ENCODE measurements at places on chromosomes 12 and 14.

GRCh38 chr12:7645395-7646177, 20.1 kb downstream of the APOBEC1 start:
- peak; percentile 2 for DNase-seq

- no peak for DNase-seq
Measured at GRCh38 chr14:105337433-105337832, 22.9 kb downstream of the PACS2 start.

GRCh38 chr14:96502621-96503305, 581 bp downstream of the PAPOLA start:
- no peak for DNase-seq

- no peak for DNase-seq
Measured at GRCh38 chr14:64114166-64114565, 180.0 kb downstream of the ESR2 start.

GRCh38 chr12:4615667-4616066, 33.2 kb downstream of the AKAP3 start:
- DNase-seq, result no peak

GRCh38 chr14:92160619-92161018, 38.9 kb downstream of the CPSF2 start:
- no peak for DNase-seq

- no peak for DNase-seq
Measured at GRCh38 chr12:94621662-94622359, 28.5 kb downstream of the TMCC3 start.

DNA sequence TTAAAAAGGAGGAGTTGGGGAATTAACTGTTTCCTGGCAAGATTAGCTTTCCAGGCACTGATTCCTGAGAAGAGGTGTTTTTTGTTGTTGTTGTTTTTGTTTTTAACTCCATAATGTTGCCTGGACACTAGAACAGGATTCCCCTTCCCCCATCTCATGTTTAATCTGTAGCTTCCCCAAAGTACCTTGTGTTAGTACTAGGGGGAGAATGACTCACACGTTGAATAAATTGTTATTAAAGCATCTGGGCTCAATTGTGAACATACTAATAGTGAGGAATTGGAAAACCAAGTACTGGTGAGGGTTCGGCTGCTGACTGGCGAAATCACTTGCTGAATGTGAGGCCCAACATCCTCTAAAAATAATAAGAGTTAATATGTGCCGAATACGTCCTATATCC, 1.3 kb upstream of the GNG2 start:
- no peak for DNase-seq

GRCh38 chr12:31589904-31590641, 863 bp downstream of the DENND5B start:
- DNase-seq, result no peak

GRCh38 chr14:96042248-96042930, 3.2 kb downstream of the C14orf132 start:
- DNase-seq, result no peak

- DNase-seq, result no peak
Measured at GRCh38 chr14:57136669-57137328, 131.9 kb downstream of the EXOC5 start.

GRCh38 chr12:958588-959123, 9.2 kb upstream of the RAD52 start:
- no peak for DNase-seq

DNA sequence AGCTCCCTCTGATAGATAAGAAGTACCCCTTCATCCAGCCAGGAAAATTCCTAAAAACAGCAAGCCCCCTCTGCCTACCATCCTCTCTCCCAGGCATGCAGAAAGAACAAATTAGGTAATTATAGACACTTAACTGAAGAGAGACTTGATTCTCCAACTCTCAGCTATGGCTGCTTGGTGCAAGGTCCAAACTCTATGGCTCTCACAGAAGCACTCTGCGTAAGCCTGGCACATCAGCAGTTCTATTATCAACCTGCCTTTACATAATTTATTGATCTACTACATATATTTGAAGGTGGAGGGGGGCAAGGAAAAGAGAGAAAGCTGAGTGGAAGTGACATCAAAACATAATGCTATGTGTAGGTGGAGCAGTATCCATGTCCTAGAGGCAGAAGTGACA, 1.1 kb upstream of the MYO1A start:
- DNase-seq, result no peak

DNA sequence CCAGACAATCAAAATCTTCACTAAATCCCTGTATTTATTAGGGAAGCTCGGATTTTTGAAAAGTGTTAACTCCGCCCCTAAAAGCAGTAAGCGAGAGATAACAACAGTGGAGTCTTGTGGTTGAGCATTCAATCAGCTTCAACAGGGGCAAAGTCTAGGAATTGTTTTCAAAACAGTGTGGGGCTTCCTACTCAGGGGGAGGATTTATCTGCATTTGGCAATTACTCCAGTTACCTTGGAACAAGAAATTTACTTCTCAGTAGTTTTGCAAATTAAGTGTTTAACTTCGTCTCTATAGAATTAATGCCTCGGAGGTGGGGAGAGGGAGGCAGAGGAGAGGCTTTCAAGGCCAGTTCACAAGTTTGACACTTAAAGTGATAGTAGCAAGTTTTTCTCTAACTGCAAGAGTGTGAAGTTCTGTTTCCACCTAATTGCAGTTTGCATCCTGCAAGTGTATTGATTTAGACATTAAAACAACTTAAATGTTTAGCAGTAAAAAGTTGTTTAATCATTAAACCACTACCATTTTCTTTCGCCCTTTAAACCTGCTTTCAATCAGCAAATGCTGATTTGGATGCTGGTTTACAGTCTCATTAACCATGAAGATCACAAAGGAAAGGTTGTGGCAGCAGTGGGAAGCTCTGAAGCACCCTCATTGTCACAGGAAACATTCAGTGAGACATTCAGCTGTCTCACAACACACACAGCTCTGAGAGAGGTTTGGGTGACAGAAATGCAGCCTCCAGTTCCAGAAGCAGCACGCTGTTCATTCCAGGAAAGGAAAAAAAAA, 102.0 kb downstream of the HMGA2 start:
- no peak for DNase-seq

DNA sequence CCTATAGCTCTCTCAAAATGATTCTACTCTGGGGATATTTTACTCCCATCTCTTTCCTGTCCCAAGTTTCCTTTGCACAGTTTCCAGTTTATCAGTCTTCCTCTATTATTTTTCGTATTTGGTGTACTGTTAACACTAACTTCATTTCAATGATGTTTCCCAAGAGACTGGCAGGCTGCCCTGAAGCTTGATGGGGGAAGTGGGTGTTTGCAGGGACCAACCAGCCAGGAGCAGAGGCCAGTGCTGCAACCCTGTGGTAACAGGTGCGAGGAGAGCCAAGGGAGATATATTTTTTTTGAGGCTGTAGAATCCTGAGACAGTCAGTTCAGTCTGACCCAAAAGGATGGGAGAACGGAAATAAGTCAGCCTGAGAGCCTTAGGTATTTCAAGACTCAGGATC, 11.8 kb upstream of the CEBPE start:
- no peak for DNase-seq

DNA sequence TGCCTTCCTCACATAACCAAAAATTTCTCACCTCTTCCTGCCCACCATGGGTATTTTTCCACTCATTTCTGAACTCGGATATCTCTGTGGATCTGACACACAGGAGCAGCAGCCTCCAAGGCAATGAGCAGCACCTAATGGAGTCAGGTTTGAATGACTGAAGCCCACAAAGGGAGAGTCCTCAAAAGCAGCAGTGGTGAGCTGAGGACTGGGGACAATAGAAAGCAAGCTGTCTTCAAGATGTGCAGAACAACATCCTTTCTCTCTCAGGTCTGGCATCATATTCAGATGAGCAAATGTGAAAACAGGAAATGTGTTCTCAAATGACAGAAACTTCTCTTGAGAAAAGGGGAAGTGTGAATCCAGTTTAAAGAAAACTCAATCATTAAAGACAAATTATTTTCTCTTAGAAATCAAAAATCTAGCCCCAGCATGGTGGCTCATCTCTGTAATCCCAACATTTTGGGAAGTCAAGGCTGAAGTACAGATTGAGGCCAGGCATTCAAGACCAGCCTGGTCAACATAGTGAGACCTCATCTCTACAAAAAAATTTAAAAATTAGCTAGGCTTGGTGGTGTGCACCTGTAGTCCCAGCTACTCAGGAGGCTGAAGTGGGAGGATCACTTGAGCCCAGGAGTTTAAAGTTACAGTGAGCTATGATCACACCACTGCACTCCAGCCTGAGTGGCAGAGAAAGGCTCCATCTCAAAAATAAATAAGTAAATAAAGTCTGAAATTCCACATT, 54.2 kb downstream of the C12orf42 start:
- no peak for DNase-seq

DNA sequence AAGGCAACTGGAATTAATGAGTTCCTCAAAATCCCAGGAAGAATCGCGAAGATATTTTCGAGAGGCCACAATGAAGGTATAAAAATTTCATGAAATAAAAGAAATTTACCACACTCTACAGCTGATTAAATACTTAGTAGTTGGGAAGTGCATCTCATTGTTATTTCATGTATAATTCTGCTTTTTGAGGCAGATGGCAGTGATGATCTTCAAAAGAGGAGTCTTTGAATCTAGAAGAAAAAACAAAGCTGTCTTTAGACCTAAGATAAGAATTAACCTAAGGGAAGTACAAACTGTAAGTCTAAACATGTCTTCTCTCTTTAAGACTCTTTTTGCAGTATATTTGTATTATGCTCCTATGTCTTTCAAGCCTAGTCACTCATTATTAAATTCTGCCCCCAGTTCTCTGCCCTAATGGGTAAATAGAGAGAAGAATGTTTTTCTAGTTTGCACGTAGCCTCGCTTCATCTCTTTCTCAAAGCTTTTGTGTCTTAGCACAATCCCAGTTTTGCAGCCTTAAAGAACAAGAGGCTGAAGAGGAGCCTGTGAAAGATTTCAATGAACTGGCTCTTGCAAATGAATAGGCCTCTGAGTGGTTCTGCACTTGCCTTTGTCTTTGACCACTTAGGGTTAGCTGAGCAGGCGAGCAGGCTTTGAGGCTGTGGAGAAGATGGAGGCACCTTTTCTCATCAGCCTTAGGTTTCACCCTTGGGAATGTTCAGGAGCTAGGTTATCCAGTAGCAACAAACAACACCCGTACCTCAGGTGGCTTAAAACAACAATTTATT, 32.7 kb downstream of the CFAP54 start:
- no peak for DNase-seq

GRCh38 chr12:95303476-95303875, 85.9 kb downstream of the VEZT start:
- DNase-seq, result no peak

DNA sequence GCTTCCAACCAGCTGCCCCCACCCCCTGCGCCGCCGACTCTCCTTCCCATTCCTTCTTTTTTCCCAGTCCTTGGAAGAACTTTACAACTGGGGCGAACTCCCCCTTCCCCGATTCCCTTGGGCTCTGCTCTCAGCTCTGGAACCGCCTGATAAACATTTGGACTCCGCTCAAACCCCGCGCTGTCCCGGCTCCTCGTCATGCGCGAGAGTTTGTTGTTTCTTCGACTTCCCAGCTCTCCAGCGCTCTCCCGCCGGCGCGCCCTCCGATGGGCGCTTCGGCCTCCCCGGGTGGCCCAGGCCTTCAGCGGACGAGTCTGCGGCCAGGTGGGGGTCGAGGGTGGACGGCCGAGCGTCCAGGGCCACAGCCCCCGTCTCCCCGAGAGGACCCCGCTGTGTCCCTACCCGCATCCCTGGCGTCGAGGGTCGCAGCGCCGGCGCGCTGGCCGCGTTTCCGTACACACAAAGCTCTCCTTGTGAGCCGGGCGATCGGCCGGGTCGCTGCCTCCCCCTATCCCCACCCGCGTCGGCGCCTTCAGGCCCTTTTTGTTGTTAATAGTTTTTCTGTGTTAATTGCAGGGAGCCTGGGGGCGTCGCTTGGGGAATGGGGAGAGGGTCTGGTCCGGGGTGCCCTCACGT, 847 bp downstream of the MMP14 start:
- DNase-seq, result no peak
